Smooth muscle cell of trachea (primary cell): ENCODE measurements at places on chromosomes 7 and 10. TPM values are rescaled to one million over a fixed set of nuclear protein-coding genes. Genes with fewer than 3 reads are reported as not detected.

RNF148 gene
- total RNA-seq, result 0.33 and 1.3 TPM in 2 replicates

STEAP1 gene
- 63.1 and 70.3 TPM in 2 replicates for total RNA-seq

ACTL6B gene
- not detected in 2 replicates for total RNA-seq

TFAM gene
- 9.6 and 19.1 TPM in 2 replicates for total RNA-seq

TAS2R60 gene
- total RNA-seq, result 0.15 TPM in 1 of 2 replicates, not detected in the other

ZCCHC24 gene
- total RNA-seq, result 48.3 and 80.6 TPM in 2 replicates

TMEM273 gene
- not detected in 2 replicates for total RNA-seq

METTL27 gene
- 7.1 and 36.6 TPM in 2 replicates for total RNA-seq

GIMAP2 gene
- 0.58 and 0.83 TPM in 2 replicates for total RNA-seq

ELN gene
- 4.4 and 7.8 TPM in 2 replicates for total RNA-seq

RARRES2 gene
- total RNA-seq, result 0.73 and 20.7 TPM in 2 replicates

ZP3 gene
- total RNA-seq, result 0.87 and 7.1 TPM in 2 replicates

XRCC2 gene
- 0.50 and 2.6 TPM in 2 replicates for total RNA-seq

HSPA12A gene
- 9.0 and 11.4 TPM in 2 replicates for total RNA-seq

C10orf143 gene
- total RNA-seq, result 0.87 and 1.2 TPM in 2 replicates

SPDYE5 gene
- not detected in 2 replicates for total RNA-seq

LRGUK gene
- under 0.01 and 0.29 TPM in 2 replicates for total RNA-seq

SPACDR gene
- total RNA-seq, result 0.73 and 2.6 TPM in 2 replicates

NPS gene
- not detected in 2 replicates for total RNA-seq

CYP26A1 gene
- not detected in 2 replicates for total RNA-seq

LIPJ gene
- total RNA-seq, result 0.17 TPM in 1 of 2 replicates, not detected in the other

ITGB8 gene
- 25.0 and 56.9 TPM in 2 replicates for total RNA-seq

UTF1 gene
- not detected in 2 replicates for total RNA-seq

NANOS1 gene
- 0.29 and 1.5 TPM in 2 replicates for total RNA-seq

NEURL1 gene
- total RNA-seq, result under 0.01 and 0.17 TPM in 2 replicates

GTF2IRD1 gene
- 8.3 and 9.9 TPM in 2 replicates for total RNA-seq

IFIT3 gene
- 30.6 and 34.6 TPM in 2 replicates for total RNA-seq

SLC16A9 gene
- total RNA-seq, result 0.33 and 1.9 TPM in 2 replicates

NUDT13 gene
- 1.2 and 2.5 TPM in 2 replicates for total RNA-seq

PPP1R17 gene
- total RNA-seq, result not detected in 2 replicates

WDR91 gene
- 8.3 and 14.1 TPM in 2 replicates for total RNA-seq

CDHR3 gene
- 11.2 and 12.9 TPM in 2 replicates for total RNA-seq

ATG9B gene
- total RNA-seq, result under 0.01 and 0.15 TPM in 2 replicates

BEND7 gene
- total RNA-seq, result 1.0 and 2.3 TPM in 2 replicates
